ENCODE measurements at places on chromosomes 2 and 18.

DNA sequence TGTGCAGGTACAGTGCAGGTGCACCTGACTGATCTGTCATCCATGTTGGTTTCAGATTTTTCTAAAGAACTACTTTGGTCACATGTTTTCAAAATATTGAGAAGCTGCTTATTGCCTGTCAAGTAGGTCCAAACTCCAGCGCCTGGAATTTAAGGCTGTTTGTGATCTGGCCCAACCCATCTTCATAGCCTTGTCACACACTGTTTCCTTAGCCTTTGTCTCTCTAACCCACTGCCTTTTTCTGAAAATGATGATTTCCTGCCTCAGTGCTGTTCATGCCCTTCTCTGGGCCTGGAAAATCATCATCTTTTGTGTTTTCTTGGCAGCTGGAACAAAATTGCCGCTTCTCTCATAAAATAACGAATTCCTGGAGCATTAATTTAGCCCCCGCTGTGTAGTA lies 7.2 kb downstream of the LIMS1 start:
- DNase-seq: no peak

DNA sequence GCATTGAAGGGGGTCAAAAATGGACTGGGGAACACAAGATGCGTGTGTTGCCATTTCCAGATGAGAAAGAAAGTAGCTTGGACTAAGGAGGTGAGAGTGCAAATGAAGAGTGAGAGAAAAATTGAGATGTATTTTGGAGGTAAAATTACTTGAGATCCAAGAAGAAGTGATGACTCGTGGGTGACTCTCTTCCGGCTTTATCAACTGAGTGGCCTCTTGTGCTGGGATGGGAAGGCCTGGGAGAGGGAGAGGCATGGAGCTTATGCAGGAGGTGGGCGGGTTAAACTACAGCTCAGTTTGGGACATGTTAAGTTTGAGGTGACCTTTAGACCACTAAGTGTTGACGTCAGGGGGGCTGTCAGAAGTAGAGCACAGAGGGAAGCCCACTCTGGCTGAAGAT lies 34.9 kb downstream of the SULT1C2 start:
- no peak for DNase-seq

DNA sequence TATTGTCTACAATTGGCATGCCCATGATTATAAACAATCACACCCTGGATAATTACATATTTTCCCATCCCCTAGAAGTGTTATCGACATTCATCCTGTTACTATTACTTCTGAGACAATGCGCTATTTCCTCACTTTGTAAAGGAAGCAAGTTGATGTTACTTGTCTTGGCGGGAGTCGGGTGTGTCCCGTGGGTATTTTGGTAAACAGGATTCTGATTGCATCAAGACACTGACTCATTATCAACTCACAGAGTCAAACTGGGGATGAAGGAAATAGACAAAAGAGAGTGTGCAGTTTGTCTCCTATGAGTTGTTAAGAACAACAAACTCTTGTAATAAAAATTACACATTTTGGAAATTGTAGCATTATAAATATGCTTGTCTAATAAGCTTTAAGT lies 142.7 kb downstream of the GALR1 start:
- no peak for DNase-seq

GRCh38 chr18:66344227-66344626 lies 259.7 kb downstream of the CDH19 start:
- no peak for DNase-seq

DNA sequence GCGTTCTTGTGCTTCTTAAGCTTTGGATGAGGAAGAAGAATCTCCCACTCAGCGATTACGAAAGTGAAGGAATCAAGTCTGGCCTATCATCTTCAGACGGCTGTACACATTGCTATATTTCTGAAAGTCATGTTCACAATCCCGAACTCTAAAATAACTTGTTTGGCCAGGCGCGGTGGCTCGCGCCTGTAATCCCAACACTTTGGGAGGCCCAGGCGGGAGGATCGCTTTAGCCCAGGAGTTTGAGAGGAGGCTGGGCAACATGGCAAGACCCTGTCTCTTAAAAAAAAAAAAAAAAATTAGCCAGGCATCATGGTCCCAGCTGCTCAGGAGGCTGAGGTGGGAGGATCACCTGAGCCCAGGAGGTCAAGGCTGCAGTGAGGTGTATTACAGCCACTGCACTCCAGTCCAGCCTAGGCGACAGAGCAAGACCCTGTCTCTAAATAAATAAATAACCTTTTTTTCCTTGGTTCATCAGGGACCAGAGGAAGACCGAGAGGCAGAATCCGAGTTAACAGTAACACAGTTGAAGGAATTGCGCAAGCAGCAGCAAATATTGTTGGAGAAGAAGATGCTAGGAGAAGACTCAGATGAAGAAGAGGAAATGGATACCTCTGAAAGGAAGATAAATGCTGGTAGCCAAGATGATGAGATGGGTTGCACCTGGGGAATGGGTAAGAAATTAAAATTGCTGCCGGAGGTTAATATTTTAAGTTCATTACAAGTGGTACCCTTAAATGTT lies 1.1 kb downstream of the SLC4A1AP start:
- DNase-seq: no peak

- no peak for DNase-seq
Measured at GRCh38 chr2:46845542-46846486, 69.8 kb downstream of the MCFD2 start.
